ENCODE measurements at places on chromosomes 1 and 21.

GRCh38 chr1:61450872-61451571, 273.9 kb downstream of the TM2D1 start:
- DNase-seq: no peak

- DNase-seq: peak; percentile 73
Measured at GRCh38 chr1:16913833-16914662, 7.7 kb upstream of the CROCC start.

- no peak for DNase-seq
Measured at GRCh38 chr1:59125676-59126320, 171.1 kb upstream of the FGGY start.

DNA sequence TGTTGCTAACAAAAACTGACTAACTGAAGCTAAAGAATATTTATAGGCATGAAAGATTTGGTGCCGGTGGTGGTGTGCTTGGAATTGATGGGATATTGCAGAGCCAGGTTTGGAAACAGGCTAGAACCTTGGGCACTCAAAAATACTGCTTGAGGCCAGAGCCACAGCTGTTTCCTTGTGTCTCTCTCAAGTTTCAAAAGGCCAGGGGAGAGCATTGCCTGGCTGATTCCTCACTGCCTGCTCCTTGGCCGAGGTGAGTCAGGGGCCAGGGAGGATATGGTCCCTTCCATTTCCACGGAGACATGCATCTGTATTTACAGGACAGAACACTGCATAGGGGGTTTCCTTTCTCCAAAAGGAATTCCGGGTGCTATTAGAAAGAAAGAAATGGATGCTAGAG, 36.1 kb upstream of the IVNS1ABP start:
- DNase-seq: no peak

GRCh38 chr21:31364253-31364945, 20.3 kb upstream of the TIAM1 start:
- no peak for DNase-seq

GRCh38 chr1:43034195-43034658, 75.6 kb upstream of the SLC2A1 start:
- no peak for DNase-seq

- DNase-seq: peak; percentile 31
Measured at GRCh38 chr1:157390651-157391050, 161.7 kb downstream of the FCRL5 start.
